RPMI8226 (cell line): ENCODE measurements at places on chromosomes 5 and 9.

- DNase-seq = no peak
Measured at GRCh38 chr5:10102706-10103497, 146.8 kb downstream of the ATPSCKMT start.

GRCh38 chr9:97564291-97565175, 63.1 kb downstream of the TMOD1 start:
- DNase-seq = peak; percentile 13

- no peak for DNase-seq
Measured at GRCh38 chr5:74765929-74766328, 988 bp downstream of the GFM2 start.

DNA sequence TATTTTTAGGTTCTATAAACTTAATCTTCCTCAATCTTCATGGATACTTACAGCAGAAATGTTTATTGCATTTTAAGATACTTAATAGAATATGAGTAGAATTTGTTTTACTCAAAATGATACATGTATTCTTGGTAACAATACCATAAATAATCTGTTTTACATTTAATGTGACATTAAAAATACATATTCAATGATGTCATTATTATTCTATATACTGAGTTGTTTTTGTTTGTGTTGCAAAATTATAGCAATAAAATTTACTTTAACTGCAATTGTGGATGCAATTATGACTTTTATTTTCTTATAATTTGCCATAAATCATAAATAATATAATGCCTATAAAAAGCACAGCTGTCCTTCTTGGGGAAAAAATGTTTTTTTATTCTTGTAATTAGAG, 275.9 kb upstream of the CCNG1 start:
- DNase-seq = no peak

- no peak for DNase-seq
Measured at GRCh38 chr5:178695556-178695955, 34.9 kb downstream of the ZNF354A start.

DNA sequence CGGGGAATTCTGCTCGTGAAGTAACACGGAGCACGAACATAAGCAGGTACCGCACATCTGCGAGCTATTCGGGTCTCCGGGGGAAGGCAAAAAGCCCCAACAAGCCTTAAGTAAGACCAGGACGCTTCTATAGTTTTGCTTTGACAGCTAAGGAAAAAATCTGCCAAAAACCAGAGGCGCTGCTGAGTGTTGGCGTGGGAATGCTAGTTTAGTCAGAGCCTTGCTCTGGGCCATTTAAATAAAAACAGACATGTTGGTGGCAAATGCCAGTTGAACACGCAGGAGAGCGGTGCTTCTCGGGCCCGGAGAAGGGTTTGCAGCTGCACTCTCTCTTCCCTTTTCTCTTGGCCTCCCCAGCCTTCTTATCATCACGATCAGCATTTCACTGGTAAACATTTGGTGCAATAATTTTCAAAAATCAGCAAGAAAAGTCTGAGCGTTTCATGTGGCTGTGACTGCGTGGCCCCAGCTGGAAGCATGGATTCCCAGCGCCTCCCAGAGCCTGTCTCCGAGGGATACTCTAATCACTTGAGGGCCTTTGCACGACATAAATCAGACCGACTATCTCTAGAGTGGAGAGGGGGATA, 6.4 kb upstream of the NOTCH1 start:
- DNase-seq = peak; percentile 87

DNA sequence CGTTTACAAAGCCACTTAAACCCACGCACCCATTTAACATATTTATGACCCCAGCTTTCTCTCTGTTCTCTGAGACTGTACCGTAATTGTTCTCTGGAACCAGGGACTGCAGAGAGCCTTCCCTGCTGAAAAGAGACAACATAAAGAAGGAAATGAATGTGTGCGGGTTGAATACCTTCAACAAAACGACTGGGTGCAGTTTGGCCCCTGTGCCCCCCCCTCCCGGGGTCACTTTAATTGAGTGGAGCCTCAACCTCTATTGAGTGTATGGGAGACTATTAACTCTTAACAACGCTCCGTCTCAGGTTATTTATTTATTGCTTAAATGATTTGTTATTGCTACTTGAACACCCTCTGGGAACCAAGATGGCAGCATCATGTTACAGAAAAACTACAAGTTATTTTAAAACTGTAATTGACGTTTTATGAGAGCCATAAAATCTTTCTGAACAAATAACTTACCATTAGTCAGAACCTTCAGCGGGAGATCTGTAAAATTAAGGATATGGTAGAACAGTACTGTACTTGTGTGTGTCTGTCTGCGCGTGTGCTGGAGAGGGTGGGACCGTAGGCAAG, 70.6 kb downstream of the GAS1 start:
- no peak for DNase-seq

GRCh38 chr5:178123094-178123965, 7.5 kb upstream of the RMND5B start:
- DNase-seq = no peak

DNA sequence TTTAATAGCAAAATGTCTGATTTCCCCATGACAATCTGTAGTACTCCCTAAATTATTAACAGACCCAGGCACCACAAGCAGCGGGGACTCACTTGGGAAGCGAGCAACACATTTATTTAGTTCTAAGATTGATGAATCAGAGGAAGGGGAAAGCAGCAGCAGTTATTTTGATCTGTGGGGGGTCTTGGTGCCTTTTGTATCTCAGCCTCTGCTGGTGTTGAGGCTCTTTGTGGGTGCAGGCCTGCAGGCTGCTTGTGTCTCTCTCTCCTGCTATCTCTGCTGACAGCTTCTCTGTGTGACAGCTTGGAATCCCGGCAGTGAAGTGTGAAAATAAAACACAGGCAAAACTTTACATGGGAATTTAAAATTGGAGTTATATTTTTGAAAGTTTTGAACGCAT, 878.2 kb upstream of the DMAC1 start:
- no peak for DNase-seq

- peak; percentile 77 for DNase-seq
Measured at GRCh38 chr9:76643399-76644117, 120.7 kb upstream of the PCA3 start.

- DNase-seq = no peak
Measured at GRCh38 chr5:38380537-38380936, 122.2 kb downstream of the EGFLAM start.

GRCh38 chr5:35771300-35771699, 85.4 kb upstream of the IL7R start:
- no peak for DNase-seq

- no peak for DNase-seq
Measured at GRCh38 chr5:97624886-97625285, 441.8 kb upstream of the RIOK2 start.

DNA sequence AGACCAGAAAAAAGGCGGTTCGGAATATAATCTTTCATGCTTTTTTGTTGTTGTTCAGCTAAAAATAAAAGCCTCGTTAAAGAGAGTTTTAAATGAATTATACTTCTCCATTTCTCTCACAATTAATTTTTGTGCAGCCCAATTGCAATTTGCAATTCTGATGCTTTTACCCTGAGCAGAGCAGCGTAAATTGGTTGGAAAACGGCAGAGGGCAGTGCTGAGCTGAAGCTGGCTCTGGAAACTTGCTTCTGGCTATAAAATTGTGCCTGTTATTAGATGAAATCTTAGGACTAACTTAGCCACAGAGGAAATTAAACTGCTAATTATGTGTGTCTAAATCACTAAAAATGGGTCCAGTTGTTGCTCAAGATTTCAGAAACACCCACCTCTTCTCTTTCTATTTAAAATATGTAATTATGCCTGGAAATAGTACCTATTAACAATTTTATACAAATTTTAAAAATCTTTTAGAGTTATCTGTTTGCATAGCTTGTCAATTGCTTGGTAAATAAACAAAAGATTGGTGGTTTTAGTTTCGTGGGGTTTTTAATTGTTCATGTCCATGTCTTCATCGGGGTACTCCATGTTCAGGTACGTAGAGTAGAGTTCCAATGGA, 441.8 kb upstream of the TLE4 start:
- DNase-seq = peak; percentile 18

GRCh38 chr5:54672871-54673270, 155.3 kb downstream of the SNX18 start:
- DNase-seq = no peak

GRCh38 chr9:92480986-92481633, 1.2 kb downstream of the ASPN start:
- no peak for DNase-seq

DNA sequence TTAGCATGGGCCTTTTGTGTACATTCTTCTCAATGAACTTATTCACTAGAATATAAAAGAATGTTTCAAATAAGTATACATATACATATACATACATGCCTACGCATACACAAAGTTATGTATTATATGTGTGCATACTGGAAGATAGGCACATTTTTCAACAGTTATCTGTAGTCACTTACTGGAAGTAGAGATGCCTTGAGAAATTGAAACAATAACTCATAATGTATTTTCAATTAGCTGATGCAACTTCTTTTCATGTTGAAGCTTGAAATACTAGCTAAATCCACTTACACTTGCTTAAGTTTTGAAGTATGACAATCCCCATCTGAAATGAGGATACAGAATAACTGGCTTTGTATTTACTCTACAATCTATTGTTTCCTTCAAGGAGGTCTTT, 469.0 kb upstream of the PTGER4 start:
- no peak for DNase-seq

- DNase-seq = peak; percentile 5
Measured at GRCh38 chr5:159669559-159669958, 246.7 kb upstream of the ADRA1B start.

GRCh38 chr9:88049677-88050307, 75.5 kb upstream of the CDK20 start:
- DNase-seq = no peak

GRCh38 chr9:88161144-88161543, 22.9 kb upstream of the SPATA31C2 start:
- no peak for DNase-seq
